Bone marrow (tissue), 2 donors: ENCODE measurements at places on chromosomes 6 and 20.

- DNase-seq: no peak
These were observed 661.3 kb downstream of the BCKDHB start for GRCh38 chr6:80767808-80768207.

DNA sequence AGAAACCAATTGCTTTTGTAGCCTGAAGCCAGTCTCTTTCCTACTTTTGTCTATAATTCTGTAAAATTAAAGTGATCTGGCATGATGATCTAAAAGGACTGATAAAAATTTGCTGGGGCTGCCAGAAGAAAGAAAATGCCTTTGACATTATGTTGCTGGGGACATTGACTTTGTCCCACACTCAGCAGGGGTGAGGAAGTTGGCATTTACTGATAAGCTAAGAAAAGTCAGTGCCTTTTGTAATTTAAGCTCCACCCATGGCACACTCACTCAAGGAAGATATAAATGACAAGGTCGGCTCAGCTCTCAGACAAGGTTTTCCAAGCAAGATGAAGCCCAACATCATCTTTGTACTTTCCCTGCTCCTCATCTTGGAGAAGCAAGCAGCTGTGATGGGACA lies at the start of gene SEMG1:
SEMG1 (plus strand) TSS at position 309 of the 400 bp plus-strand sequence; CDS start at position 330, 21 bp downstream.
- DNase-seq: no peak

GRCh38 chr20:44850837-44851236 lies 34.7 kb upstream of the YWHAB start:
- no peak for DNase-seq

DNA sequence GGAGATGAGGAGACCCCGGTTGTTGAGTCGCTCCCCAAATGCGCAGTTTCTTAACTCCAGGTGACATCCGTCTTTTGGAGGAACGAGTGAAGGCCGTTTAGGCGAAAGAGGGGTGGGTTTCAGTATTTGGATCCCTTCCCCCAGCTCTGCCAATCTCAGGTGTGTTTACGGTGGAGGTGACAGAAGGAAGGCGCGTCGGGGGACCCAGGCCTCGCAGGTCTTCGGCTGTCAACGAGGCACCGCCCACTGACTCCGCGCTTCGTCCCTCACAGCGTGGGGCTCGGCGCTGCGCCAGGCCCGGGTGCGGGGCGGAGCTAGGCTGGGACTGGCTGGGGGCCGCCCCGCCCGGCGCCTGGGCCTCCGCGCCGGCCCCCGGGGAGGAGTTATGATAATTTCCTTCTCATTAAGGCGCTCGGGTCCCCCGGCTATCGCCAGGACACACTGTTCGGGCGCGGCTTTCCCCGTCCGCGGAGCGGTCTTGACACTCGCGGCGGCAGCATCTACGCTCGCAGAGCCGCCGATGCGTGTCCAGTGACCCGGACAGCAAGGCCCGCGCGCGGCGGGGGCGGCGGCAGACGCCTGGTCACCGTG lies at the start of gene TFAP2C:
TFAP2C (plus strand) TSS at position 434 of the 591 bp plus-strand sequence. CDS start 239 bp downstream, outside the sequence.
- no peak for DNase-seq

GRCh38 chr20:33609504-33609903 lies 52.6 kb upstream of the C20orf144 start:
- DNase-seq: no peak

- no peak for DNase-seq
These were observed 110.2 kb upstream of the RPS6KA2 start for GRCh38 chr6:166737261-166737660.

GRCh38 chr6:11978169-11978987 lies 33.7 kb upstream of the HIVEP1 start:
- no peak for DNase-seq
